Activated CD4-positive, alpha-beta T cell treated with anti-CD3 and anti-CD28 coated beads for 4 hours (primary cell): ENCODE measurements at places on chromosomes 11 and 22.

GRCh38 chr11:114478768-114479167 lies 39.5 kb downstream of the REXO2 start:
- DNase-seq: no peak

DNA sequence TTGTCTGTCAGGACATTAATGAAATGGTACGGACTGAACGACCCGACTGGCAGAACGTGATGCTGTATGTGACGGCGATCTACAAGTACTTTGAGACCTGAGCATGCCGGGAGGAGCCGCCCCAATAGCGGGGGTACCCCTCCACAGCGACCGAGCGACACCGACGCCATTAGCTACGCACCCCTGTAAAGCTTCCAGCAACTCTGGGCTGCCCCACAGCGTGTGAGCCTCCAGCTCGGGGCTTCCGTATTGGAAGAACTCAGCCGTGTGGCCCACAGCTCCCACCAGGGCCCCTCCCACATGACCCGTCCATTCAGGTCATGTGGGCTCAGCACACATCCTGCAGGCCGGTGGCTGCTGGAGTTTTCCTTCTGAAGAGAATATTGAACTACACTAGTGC lies 12.9 kb upstream of the ADORA2A start:
- no peak for DNase-seq

GRCh38 chr11:33027846-33028536 lies 11.4 kb upstream of the TCP11L1 start:
- DNase-seq: no peak

GRCh38 chr11:85822814-85823213 lies 11.9 kb upstream of the SYTL2 start:
- no peak for DNase-seq

DNA sequence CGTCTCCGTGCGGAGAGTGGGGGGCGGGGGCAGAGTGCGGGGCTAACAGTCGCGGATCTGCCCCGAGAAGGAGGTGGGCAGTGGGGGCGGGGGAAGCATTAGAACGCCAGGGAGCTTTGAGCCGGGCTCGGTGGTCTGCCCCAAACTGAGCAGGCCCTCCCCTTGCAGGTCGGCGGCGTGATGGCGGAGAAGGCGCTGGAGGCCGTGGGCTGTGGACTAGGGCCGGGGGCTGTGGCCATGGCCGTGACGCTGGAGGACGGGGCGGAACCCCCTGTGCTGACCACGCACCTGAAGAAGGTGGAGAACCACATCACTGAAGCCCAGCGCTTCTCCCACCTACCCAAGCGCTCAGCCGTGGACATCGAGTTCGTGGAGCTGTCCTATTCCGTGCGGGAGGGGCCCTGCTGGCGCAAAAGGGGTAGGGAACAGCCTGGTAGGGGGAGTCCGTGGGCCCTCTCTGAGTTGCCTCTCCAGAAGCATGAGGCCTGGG lies 979 bp downstream of the ABCG4 start:
- no peak for DNase-seq

DNA sequence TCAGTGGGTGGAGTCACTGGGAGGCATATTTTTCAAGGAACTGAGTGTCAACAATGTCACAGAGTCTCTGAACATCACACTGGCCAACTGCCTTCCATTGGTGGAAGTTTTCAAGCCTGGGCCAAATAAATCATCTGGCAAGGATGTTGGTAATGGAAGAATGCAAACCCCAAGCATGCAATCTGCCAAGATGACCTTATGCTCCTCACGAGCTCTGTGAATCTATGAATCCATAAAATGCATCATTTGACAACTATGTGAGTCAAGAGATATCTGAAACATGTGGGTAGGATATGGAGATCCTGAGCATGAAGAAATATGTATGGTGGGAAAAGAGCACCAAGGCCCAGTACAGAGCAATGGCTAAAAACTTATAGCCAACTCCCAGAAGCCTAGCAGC lies 122.2 kb downstream of the PLEKHA7 start:
- no peak for DNase-seq

- no peak for DNase-seq
Observed at GRCh38 chr22:31142285-31142684, 2.0 kb upstream of the PLA2G3 start.

- no peak for DNase-seq
Observed at GRCh38 chr11:31045335-31045734, 324.2 kb downstream of the DCDC1 start.

- no peak for DNase-seq
Observed at GRCh38 chr11:2781408-2782274, 81.8 kb upstream of the KCNQ1OT1 start.

- DNase-seq: no peak
Observed at GRCh38 chr11:130737041-130737830, 179.0 kb downstream of the SNX19 start.

DNA sequence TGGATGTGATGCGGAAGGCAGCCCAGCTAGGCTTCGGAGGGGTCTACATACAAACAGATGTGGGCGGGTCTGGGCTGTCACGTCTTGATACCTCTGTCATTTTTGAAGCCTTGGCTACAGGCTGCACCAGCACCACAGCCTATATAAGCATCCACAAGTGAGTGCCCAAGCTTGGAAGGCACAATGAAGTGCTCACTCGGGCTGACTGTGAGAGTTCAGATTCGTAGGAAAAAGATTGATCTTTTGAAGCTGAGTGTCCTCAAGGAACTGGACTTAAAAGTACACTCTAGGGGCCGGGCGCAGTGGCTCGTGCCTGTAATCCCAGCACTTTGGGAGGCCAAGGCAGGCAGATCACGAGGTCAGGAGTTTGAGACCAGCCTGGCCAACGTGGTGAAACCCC lies 3.7 kb downstream of the ACAD8 start:
- DNase-seq: no peak

DNA sequence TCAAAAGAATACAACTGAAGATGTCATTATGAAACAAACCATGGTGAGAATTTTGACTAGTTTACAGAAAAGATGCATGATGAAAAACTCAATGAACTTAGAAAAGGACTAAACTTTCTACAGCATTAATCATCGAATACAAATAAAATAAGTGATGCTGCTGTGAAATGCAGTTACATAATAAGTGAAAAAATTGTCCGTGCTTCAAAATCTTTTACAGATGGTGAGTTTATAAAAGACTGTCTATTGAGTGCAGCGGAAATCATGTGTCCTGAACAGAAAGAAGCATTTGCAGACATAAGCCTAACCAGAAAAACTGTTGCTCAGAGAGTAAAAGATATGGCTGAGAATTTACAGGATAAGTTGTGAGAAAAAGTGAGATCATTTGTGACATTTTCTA lies 33.8 kb downstream of the NEAT1 start:
- DNase-seq: no peak

DNA sequence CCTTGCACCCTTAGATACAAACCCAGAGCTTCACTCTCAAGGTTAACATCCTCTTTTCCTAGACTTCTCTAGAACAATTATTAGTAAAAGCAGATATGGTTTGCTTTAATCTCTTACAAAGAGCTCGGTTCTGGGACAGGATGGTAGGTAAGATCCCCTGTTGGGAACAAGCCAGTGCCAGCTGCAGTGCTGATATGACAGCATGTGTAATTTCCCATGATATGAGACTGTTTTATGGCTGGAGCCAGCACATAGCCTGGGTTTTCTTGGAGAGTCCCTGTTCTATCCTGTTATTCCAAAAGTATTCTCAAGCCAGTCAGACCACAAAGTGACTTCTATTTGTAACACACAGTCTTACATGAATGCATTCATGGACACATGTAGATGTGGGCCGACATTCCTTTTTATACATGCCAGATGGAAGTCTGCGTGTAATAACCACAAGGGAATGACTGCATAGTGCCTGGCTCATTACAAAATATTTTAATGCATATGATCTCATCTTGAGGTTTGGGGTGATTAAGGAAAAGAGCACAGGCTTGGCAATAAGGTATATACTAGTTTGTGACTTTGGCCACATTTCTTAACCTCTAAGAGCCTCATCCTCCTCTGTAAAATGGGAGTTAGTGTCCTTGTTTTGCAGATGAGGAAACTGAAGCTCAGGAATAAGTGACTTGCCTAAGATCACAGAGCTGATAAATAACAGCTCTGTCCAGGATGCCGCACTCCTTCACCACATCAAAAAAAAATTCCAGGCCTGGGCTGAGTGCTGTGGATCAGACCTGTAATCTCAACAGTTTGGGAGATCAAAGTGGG lies 21.8 kb downstream of the CLMP start:
- DNase-seq: no peak

GRCh38 chr11:64226507-64227051 lies 505 bp downstream of the NUDT22 start:
- DNase-seq: peak; percentile 46

- DNase-seq: peak; percentile 60
Observed at GRCh38 chr22:37804881-37805809, 2.6 kb upstream of the GCAT start.

- no peak for DNase-seq
Observed at GRCh38 chr11:100684101-100685065, 2.7 kb upstream of the ARHGAP42 start.

- DNase-seq: no peak
Observed at GRCh38 chr22:33796494-33796893, 123.8 kb downstream of the LARGE1 start.

DNA sequence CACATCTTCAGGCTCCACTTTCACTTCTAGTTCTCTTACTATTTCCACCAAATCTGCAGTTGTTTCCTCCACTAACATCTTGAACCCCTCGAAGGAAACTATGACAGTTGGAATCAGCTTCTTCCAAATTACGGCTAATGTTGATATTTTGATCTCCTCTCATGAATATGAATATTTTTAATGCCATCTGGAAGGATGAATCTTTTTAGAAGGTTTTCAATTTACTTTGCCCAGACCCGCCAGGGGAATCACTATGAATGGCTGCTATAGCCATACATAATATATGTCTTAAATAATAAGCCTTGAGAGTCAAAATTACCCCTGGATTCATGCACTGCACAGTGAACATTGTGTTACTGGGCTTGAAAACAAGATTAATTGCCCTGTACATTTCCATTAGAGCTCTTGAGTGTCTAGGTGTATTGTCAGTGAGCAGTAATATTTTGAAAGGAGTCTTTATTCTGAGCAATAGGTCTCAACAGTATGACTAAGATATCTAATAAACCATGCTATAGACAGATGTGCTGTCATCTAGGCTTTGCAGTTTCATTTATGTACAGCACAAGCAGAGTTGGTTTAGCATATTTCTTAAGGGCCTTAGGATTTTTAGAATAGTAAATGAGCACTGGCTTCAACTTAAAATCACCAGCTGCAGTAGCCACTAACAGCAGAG lies 48.3 kb upstream of the LRRC55 start:
- DNase-seq: no peak

DNA sequence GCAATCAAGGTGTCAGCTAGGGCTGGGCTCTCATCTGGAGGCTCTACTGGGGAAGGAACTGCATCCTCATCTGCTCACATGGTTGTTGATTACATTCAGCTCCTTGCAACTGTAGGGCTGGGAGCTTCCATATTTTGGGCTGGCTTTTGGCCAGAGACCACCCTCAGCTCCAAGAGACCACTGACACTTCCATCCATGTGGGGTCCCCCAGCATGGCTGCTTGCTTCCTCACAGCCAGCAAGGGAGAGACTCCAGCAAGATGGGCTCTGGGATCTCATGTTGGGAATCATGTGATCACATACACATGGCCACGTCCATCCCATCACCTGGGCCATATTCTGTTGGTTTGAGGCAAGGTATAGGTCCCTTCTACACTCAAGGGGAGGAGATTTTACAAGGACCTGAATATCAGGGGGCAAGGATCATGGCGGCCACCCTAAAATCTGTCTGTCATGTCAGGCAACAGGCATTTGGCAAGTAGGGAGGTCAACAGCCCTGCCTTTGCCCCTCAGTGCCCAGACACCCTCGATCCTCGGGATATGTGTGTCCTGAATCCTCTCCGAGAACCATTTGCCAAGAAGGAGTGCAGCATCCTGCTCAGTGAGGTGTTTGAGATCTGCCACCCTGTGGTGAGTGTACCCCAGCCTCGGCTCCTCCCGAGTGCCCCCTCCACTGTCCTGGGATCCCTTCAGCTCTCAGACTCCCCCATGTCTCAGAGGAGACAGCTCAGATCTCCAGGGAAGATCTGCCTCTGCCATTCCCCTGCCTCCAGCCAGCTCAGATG lies 48.7 kb downstream of the OTOG start:
- no peak for DNase-seq

- DNase-seq: no peak
Observed at GRCh38 chr22:30283342-30283741, 6.0 kb downstream of the CASTOR1 start.

DNA sequence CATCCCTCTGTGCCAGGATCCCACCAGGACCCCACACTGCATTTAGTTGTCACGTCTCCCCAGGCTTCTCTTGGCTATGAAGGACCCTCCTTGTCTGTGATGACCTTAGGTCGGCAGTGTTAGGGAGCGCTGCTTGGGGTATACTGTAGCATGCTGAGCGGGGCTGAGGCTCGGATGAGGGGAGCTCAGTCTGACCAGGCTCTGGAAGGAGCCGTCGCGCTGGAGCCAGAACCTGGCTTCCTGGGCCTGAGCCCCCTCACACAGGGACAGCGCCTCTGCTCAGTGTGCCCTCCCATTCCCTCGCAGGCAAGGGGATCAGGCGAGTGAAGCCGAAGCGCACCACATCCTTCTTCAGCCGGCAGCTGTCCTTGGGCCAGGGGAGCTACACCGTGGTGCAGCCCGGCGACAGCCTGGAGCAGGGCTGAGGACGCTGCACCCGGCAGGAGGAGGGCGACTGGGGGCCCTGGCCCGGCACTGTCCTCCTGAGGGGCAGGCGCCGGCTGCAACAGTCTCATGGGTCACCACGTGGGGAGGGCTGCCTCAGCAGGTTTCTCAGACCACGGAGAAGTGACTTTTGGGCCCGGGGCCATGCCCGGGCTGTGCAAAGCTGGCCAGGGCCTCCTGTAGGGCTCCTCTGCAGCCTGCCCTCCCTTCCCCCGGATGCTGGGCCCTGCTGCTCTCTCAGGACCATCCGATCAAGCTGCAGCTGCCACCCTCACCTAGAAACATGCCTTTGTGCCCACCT lies 11.5 kb upstream of the NEAT1 start:
- no peak for DNase-seq

GRCh38 chr22:47580121-47580520 lies 817.7 kb downstream of the TBC1D22A start:
- DNase-seq: no peak

DNA sequence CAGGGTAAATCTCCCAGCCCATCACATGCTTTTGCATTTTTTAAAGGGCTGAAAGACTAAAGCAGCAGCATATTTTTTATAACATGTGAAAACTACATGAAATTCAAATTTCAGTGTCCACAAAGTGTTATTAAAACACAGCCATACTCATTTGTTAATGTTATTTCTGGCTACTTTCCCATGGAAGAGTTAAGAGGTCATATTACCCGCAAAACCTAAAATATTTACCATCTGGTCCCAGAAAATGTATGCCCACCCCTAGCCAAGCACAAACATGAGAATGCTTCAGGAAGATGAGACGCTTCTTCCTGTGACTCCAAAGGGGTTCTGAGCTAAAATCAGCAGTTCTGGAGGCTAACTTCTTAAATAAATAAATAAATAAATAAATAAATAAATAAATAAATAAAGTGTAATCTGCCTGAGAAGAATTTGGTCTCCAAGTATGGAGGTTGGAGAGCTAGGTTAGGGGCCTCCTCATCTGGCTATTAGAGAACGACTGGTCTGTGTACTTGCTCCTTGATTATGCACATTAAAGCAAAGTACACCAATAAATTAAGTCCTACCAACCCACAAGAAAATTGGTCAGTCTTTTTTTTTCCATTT lies 9.7 kb downstream of the IMMP1L start:
- DNase-seq: no peak
